ENCODE measurements at places on chromosomes 12 and 14.

- DNase-seq: no peak
Observed at GRCh38 chr12:26122681-26123481, 2.0 kb downstream of the BHLHE41 start.

GRCh38 chr14:99026471-99026870 is 245.5 kb downstream of the BCL11B start:
- no peak for DNase-seq

GRCh38 chr12:93780101-93780641 is 103.0 kb downstream of the CRADD start:
- no peak for DNase-seq

- DNase-seq: no peak
Observed at GRCh38 chr14:100083706-100084105, 18.5 kb downstream of the EVL start.
